Endothelial cell of umbilical vein (primary cell): ENCODE measurements at places on chromosomes 6 and 20.

DNA sequence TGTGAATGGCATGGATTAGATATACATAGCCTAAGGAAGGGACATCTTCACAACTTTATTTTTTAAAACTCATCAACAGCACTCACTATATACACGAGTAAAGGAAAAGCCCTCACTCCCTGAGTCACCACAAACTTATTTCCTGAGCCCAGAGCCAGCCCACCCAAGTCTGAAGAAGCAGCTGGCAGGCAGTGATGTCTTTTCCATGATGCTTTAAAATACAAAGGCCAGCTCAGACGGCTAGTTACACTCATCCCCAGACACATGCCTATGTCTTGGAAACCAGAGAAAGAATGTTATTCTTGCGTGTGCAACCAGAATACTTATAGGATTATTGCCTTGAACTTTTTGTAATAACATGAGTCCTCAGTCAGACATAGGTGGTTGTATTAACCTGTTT, 114.4 kb downstream of the ADGRG6 start:
- DNase-seq: peak; percentile 93

DNA sequence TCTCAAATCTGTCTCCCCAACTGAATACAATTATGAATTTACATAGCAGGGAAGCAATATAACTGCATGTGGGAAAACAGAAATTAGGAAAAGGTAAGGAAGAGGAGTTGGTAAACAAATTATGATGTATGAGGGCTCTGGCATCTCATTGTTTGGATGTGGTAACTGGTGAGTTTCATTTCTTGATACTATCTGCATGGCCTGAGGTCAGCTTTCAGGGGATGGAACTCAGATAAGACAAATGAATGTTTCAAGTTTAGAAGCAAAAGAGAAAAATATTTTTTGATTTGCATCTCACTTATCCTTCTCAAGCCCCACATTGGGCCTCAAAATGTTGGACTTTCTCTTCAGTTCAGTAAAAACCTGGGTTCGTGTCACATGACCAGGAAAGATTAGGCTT, 302.2 kb upstream of the GJE1 start:
- DNase-seq: no peak

DNA sequence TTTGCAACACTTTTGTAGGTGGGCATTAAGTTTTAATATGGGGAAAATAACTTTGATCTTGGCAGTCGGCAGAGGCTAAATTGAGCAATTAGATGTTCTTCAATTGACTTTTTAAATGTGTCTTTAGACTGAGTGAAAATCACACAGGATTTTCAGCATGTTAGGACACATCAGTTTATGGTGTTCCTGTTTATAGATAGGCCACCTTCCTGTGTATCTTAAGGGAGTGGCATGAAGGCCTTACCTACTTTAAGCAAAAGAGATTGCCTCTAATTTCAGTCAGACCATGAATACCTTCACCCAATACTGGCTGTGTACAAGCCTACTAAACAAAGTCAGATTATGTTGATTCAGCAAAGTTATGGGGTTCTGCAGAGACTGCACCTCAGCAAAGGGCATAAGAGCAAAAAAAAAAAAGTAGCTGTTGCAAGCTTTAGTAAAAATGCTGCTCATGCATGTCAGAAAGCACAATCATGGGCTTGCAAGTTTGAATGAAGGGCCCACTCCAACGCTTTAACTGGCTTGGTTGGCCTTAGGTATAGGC, 848.4 kb downstream of the PHF3 start:
- DNase-seq: no peak

DNA sequence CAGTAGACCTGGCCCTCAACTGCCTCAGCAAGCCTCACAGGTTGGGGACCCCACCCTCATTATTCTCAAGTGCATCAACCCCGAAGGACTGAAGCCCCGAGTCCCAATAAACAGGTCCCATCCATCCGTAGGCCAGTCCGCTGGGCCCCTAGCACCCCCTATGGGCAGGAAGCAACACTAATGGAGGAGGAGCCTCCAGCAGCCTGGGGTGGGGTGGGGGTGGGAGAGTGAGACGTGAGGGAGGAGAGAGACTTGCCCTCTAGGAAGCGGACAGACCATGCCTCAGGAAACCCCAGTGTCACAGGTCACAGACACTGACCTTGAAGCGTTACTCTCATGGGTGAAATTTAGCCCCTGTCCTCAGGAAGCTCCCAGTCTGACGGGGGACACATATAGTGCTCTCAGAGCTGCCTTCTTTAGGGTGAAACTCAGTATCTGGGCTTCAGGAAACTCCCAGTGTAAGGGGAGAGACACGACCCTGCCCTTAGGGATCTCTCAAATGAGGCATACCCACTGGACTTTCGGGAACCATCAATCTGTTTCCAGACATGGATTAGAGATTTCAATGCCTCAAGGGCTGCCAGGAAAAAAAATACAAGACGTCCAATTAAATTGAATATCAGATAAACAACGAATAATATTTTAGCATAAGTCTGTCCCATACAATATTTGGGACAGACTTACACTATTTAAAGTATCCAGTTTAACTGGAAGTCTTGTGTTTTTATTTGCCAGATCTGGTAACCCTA, 125.8 kb downstream of the MRPL14 start:
- peak; percentile 11 for DNase-seq

- DNase-seq: no peak
These were observed 91.2 kb downstream of the CARMIL1 start for GRCh38 chr6:25370178-25371036.

- DNase-seq: no peak
These were observed 9.8 kb upstream of the AKAP7 start for GRCh38 chr6:131125431-131125830.

DNA sequence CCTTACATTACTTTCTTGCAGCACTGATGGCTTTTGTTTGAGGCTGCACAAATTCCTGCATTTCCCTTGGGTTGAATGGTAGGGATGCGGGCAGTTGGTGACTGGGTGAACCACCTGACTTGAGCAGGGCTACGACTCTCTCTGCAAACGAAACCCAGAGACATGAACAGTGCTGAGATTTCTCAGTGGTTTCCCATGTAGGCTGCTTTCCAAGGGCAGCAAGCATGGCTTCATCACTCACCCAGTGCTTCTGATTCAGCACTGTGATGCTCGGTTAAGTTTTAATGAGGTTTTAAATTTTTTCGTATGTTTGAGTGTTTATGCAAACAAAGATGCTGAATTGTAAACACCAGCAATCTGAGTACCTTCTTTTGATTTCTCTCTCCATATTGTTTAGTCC, 127.2 kb downstream of the MTHFD1L start:
- DNase-seq: no peak

DNA sequence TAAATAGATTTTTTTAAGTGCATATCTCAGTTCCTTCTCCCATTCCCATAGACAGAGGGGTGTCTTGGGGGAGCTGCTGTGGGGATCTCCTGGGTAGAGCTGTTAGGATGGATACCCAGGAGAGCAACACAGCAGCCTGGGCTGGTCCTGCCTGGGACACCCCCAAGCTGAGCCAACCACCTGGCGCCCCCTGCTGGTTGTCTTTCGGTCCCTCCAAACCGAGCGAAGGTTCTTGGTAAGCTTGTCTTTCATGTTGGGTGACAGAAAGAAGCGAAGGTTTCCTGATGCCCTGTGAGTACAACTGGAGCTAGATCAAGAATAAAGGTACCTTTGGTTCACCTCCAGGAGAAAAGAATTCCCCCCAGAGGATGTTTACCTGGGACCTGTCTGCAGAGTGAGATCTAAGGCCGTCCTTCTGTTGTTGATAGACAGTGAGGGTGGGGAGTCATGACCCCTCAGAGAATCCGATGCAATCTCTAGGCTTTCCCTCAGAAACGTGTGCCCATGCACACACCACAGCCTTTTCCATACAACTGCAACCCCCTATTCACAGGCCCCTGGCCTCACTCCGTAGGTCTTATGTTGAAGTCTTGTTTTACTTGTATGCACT, 50.8 kb downstream of the SNX9 start:
- peak; percentile 79 for DNase-seq

DNA sequence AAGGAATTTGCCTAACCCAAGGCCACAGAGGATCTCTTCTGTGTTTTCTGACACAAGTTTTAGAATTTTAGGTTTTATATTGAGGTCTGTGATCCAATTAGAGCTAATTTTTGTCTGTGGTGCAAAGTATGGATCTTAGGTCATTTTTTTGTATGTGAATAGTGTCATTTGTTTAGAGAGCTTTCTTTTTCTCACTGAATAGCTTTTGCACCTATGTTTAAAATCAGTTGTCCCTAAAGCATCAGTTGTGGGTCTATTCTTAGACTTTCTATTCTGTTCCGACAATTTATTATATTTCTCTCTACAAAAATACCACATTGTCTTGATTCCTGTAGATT, 341 bp upstream of the MCM9 start:
- DNase-seq: no peak

DNA sequence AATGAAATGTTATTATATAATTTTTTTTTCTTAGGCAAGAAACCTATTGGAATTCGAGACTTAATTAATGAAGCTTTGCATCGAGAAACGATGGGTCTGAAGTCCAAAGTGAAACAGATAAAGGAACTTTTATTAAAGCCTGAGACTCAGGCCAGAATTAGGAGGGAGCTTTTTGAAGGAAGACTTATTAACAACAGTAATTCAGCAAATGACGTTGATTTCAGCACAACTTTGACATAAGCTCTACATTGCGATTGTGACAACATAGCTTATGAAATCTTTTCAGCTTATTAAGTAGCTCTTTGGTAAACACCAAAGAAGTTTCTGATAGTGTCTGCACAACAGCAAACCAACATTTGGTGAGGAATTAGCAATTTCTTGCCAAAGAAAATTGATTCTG, 147.1 kb downstream of the AKAP7 start:
- DNase-seq: no peak

DNA sequence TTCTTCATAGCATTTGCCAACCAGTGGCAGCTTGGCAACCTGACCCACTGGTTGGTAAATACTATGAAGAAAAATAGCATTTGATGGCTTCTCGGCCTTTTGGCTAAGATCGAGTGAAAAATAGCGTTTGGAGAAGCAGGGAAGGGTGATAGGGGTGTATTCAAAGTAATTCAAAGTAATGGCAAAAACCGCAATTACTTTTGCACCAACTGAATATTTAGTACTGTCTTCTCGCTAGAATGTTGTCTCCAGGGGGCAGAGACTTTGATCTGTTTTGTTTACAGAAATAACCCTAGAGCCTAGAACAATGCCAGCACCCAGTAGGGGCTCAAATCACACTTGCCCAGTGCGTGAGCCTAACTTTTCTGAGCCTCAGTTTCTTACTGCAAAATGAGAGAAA, 106.1 kb downstream of the CDC5L start:
- no peak for DNase-seq

- DNase-seq: no peak
These were observed 11.7 kb downstream of the SLC23A2 start for GRCh38 chr20:4989570-4989969.

- DNase-seq: peak; percentile 45
These were observed 35.0 kb downstream of the FOXF2 start for GRCh38 chr6:1424306-1424927.

- DNase-seq: no peak
These were observed 183.9 kb downstream of the DLL1 start for GRCh38 chr6:170106906-170107525.

GRCh38 chr20:34254979-34255378, 13.8 kb downstream of the ASIP start:
- no peak for DNase-seq

DNA sequence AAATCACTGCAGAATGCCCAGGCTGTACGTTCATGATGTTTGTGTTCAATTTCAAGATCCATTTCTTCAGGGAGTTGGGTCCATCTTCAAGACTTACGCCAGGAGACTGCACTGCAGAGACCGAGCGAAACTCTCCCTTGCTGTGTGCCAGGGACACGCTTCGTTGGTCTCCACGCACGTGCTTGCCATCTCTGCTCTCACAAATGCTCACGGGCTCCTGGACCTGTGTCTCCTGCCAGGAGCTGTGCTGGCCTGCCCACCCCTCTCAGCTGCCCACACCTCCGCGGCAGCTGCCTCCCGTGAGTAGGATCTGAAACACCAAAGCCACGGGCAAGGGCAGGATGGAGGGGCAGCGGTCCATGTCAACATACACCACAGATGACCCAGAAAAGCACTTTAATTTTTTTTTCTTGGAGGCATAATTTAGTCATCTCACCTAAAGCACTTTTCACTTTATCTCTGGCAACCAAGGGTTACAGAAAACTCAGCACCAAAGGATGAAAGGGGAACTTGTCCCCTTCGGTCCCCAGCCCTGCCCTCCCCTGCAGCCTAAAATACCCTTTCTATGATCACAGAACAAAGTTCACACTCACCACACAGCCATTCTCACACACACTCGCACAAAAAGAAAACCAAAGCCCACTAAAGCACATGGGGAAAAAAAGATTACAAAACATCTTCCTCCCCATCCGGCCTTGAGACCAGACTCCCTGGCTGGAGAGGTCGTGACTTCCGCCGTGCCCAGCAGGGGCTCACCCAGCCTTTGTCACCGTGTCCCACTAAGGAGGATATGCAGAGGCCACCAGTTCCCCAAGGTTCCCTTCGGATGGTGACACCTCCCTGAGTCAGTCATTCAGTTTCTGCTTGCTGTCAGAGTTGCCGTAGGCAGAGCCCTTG, 137.9 kb downstream of the AGPAT4 start:
- DNase-seq: no peak

GRCh38 chr6:100453701-100454521, 10.8 kb downstream of the SIM1 start:
- no peak for DNase-seq

DNA sequence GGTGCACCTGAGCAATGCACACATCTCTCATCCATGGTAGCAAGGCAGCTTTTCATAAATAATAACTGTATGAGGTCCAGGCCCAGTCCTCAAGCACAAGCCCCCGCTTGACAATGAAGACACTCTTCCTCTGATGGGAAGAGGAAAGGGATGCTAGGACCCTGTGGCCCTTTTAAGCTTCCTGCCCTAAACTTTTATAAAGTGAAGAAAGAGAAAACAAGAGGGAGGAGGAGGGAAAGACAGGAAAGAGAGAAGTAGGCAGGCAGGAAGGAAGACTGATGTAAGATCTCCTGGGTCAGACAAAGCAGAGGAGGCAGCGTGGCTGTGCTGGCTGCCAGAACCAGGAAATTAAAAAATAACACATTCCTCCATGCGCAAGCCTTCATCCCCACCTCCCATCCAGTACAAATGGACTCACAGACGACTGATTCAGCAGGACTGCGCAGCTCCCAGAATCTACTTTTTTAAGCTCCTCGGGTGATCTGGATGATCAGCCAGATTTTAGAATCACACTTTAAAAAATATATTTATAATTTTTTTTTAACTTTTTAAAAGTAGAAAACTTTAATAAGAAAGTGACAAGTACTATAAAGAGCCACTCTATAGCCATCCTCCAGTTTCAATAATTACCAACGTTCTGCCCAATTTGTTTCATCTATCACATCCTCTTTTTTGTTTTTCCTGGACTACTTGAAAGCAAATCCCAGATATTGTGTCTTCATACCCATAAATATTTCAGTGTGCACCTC, 16.5 kb downstream of the TNFAIP3 start:
- peak; percentile 79 for DNase-seq
